ENCODE measurements at places on chromosomes 4 and X.

DNA sequence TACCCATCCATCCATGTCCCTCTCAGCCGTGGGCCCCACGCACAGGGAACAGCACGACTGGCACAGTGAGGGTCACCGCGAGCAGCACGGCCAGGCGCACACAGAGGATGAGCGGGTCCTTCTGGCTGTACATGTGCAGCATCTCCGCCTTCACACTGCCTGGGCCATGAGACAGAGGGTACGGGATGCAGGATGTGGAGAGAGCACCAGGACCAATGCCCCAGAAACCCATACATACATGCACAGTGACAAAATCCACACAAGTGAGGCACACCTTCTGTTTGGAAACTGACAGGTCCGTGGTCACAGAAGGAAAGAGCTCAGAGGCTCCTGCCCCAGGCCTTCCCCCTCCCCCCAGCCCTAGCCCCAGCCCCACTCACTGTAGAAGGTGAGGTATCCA is 9.5 kb downstream of the SLC38A5 start:
- DNase-seq: no peak

DNA sequence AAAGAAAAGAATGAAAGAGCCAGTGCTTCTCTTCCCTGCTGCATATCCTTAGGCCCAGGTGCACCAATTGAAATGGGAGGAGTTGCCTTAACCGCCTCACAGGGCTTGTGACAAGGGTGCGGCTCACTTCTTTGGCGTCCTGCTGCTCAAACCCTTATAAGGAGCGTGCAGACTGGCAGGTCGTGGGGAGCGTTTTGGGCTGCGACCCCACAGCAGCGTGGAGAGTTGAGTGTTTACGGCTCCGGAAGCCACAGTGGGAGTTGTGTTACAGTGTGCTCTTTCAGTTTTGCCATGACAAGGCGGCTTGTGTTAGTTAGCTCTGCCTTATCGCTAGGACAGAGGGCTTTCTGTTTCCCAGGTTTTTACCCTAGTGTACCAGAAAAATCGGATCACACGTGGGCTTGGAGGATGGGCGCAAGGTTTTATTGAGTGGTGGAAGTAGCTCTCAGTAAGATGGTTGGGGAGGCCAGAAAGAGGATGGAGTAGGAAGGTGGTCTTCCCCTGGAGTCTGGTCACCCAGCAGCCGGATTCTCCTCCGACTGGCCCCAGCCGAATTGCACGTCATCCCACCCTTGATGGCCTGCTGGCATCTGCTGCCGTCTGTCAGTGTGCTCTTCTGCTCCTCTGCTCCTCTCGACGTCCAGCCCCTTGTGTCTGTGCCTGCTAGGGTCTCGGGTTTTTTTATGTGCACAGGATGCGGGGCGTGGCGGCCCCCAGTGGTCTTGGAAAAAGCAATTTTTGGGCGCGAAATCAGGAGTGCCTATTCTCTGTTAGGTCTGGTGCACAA is 718.9 kb downstream of the ARAP2 start:
- DNase-seq: no peak

GRCh38 chr4:15202481-15202880 is 200.2 kb downstream of the CPEB2 start:
- no peak for DNase-seq

GRCh38 chr4:82889287-82889686 is 1.7 kb downstream of the SEC31A start:
- no peak for DNase-seq

DNA sequence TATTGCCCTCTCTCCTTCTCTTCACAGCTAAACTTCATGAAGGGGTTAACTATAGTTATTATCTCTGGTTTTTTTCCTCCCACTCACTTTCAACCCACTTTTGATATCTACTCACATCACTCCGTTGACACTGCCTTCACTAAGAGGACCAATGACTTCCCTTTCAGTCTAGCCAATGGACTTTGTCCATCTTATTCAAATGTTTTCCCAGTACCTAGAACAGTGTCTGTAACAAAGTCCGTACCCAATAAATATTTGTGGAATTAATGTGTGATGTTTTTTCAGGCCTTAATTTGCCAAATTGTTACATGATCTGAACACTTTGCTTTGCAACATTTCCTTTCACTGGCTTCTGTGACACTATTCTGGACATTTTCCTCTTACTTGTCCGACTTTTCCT is 106.0 kb upstream of the AR start:
- DNase-seq: no peak

GRCh38 chrX:72054779-72055489 is 76.8 kb downstream of the RTL5 start:
- DNase-seq: no peak

GRCh38 chr4:83890231-83890630 is 354.3 kb downstream of the GPAT3 start:
- DNase-seq: no peak

DNA sequence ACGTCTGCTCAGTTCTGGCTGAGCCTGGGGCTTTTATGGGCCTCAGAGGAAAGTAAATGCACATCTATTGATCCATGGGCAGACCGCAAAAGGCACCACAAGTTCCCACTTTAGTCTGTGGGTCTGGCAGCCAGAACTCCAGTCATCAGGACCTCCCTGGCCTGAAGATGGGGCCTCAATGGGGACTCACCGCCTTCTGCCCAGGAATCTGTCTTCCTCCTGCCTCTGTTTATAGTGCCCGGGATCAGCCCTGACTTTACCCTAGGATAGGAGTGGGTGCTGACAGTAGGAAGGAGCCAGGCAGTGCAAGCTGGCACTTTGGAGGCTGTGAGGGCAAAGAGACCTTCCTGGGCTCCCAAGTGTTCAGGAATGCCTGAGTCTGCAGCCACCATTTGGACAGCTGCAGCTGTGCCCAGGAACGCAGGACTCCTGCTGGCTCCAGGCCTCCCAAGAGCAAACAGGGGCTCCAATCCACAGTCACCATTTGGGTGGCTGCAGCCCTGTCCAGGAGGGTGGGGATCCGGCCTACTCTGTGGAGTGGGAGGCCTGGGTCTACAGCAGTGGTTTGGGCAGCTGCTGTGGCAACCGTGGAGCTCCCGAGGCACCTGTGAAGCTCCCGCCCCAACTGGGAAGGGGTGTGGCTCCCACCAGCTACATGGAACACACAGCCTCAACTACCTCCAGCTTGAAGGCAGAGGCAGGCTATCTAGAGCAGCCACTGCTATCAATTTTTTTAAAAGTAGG is 1440.9 kb upstream of the ADGRL3 start:
- no peak for DNase-seq

Data from activated B cell treated with CpG ODN at 0.5 μM for 24 hours (primary cell).